ENCODE measurements at places on chromosomes 3 and 15.

DNA sequence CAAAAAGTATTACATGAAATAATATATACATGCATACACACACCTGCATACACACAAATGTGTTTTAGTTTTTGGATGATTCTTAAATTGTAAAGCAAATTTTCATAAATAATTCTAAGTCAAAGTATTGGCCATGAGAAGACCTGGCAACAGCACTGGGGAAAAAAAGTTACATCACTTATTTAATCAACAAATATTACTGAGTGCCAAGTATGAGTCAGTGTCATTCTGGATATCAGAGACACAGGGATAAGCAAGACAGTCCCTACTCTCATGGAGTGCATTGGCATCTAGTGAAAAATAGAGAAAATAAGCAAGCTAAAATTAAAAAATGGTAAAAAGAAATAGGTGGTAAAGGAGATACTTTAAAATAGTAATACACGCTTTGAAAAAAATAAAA lies 29.4 kb upstream of the GUCA1C start:
- no peak for DNase-seq

DNA sequence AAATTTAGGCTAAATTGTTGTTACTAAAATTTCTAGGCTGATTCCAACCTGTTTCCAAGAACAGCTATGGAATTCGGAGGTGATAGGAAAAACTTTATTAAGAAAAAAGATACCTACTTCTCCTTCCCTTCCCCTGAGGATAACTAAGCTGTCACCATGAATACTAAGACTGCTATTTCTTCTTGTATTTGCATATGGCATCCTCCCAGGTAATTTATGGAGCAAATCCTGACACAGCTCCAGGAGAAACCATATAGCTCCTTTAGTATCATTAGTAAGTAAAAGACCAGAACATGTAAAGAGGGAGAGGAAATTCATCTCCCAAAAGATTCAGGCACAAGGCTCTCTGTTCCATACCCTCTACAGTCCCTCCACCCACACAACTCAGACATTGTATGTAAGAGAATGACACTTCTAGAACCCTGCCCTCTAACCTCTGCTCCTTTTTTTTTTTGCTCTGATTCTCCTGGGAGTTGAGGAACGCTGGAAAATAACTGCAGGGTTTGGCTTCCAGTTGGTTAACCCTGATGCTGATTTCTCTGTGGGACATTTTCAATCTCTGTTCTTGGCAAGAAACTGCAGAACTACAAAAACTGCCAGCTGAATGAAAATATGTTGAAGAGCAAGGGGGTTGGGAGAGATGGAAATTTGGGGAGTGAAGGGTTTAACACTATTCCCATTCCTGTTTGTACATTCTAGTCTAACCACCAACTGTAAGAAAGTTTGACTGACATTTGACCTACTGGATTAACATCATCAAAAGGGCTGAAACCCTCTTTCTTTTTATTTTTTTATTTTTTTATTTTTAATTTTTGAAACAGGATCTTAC lies 14.2 kb upstream of the MAGI1 start:
- no peak for DNase-seq

GRCh38 chr3:194269610-194270145 lies 81.5 kb downstream of the CPN2 start:
- DNase-seq: no peak

DNA sequence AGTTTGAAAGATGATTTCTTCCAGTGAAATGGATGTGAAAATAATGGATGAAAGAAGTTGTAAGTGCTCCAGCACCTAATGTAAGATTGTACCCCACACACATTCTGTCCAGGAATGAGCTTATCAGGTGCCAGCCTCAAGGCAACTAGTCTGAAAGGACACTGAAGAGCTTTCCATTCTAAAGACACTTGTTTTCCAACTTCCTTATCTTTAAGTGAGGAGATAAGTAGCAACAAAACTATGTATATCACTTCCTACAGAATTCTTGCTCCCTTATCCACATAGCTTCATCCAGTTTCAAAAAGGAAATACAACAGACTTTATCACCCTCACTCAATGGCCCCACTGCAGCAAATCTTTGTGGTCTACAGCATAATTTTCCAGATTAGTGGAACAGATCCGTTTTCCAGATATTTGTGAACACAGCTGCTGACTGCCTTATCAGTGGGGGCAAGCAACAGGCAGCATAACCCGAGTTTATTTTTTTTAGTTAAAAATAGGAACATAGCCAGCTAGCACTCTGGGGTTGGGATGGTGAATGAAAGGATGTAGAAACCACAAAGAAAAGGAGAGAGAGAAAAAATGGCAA lies 60.6 kb downstream of the CD200R1L start:
- DNase-seq: no peak

DNA sequence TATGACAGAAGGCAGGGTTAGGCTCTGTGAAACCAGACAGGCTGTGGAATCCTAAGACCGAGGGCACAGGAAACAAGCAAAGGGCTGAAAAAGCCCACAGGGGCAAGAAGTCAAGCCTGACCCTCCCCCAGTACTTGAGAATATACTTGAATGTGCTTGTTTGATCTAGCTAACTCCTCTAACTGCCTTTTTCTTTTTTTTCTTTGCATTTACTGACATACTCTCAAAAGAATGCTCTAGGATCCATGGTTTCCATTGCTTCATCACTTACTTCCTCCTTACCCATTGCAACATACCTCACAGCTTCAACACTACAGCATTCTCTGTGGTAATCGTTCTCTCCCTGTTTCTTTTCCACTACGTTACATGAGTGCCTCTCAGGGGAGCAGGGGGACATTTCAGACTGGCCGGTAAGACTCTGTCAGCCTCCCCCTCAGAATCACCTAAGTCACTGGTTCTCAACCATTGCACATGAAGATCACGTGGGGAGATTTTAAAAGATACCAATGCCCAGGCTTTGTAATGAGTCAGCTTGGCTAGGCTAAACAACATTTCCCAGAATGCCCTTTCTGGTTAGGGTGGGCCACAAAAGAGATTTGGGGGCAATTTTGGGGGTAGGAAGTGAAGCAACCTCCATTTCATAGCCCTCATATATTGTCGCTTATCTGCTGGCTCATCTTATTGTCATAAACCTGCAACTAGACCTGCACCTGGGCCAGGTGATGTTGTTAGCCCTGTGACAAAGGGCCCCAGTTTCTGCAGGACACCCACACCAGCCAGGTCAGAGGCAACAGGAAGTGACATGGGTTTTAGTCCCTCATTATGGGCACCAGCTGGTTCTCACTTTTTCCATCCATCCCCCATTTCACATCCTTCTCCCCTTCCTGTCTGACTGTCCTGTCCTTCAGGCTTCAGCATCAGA lies 24.6 kb upstream of the RSL24D1 start:
- DNase-seq: no peak

DNA sequence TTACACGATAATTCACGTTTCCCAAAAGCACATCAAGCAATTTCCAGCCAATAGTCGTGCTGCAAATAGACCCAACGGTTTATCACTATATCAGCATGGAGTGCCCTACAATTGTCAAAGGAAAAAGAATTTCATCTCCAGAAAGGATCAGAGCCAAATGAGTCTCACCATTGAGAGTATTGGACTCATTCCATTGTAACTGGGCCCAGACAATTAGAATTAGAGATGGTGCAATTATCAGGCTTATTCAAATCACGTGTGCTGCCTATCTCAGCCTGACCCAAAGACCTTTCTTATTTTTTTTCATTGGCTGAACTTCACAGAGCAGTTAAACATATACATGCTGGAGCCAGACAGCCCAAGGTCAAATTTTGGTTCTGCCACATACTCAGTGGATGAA lies 87.0 kb upstream of the LRTM1 start:
- DNase-seq: no peak

- DNase-seq: no peak
Measured at GRCh38 chr3:48477959-48478520, 25.9 kb downstream of the SHISA5 start.

- DNase-seq: no peak
Measured at GRCh38 chr15:60695713-60696522, 217.0 kb upstream of the ICE2 start.

DNA sequence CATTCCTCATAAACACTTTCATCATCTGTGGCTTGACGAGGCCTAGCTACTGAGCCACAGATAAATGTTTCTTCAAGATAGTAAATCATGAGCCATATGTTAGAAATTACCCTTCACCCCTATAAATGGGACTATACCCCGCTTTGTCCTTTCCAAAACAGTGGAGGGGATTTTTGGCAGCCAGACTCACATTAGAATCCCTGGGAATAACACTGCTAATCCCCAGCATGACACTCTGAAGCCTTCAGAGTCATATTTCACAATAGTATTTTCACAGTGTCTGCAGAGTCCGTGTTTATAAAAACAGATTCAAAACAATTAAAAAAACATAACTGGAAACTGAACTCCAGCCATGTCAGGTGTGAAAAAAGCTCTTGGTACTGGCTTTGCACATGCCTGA lies 271.6 kb downstream of the ERC2 start:
- no peak for DNase-seq

GRCh38 chr3:77038468-77038929 lies 1.4 kb upstream of the ROBO2 start:
- DNase-seq: no peak

- DNase-seq: no peak
Measured at GRCh38 chr15:52246686-52247431, 48.7 kb downstream of the MYO5C start.

DNA sequence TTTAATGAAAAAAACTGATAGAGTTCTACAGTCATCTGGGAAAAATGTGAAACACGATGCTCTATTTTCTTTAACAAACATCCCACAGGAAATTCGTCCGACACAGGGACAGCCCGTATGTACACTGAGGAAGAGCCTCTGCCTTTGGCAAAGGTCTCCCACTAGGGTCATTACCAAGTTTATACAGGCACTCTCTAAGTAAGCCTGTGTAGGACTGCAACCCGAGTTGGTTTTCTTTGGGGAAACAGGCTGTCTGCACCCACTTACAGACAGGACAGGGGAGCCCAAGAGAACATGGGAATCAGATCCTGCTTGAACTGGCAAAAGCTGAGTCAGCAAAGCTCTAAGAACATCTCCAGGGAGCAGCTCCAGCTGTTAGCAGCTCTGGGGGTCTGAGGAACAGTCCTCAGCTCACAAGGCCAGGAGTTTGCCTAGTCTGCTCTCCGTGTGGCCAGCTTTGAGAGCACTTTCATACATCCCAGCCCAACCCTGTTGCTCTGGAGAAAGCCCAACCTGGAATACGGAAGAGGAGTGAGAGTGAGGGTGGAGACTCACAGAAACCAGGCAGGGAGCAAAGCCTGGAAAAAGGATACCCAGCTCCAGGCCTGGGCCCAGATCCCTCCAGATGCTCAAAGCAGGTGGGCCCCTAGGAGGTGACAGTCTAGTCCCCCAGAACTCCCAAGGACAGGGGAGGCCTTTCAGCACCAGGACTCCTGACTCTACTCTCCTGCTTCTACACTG lies 1.9 kb downstream of the TBC1D2B start:
- DNase-seq: no peak

DNA sequence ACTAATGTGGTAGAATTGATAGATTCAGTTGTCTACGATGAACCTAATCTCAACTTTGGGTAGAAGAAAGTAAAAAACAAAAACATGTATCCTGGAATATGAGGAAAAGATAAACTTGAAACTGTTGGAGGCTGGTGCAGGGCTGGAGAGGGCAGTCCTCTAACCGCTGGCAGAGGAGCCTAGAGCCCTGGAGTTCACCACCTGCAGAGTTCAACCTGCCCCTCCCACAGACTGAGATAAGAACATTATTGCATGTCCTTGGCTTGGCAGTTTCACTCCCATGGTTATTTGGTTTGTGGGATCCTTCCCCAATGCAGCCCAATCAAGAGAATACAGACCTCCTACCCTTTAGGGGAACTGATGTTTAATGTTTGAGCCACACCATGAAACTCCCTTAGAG lies 53.2 kb upstream of the GATM start:
- DNase-seq: no peak

DNA sequence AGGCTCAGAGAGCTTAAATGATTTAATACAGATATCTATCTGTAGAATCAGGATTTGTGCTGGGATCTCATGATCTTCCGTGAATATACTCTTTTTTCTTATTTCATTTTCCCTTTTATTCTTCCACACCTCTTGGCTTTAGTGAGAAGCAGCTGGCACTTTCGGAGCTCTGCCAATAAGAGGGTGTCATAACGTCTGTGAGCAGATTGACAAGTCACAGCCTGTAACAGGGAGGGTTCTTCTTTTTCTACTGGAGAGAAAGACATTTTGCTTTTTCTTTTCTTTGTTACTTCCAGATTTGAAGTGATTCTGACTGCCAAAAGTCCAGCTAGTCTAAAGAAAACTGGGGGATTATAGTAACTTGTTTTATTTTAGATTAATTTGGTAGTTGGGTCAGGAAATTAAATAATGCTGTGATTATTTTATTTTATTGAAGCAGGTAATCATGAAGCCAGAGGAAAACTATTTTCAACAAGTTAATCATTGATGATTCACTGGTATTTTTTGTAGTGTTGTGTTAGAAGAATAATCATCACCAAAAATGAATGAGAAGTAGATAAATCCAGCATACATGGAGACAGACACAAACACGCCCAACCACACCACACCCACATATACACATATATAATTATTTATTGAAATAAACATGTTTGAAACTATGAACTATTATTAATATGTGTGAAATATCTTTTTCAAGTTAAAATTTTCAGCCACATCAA lies 69.8 kb downstream of the TNFAIP8L3 start:
- no peak for DNase-seq

GRCh38 chr15:73650416-73651126 lies 17.4 kb upstream of the NPTN start:
- no peak for DNase-seq

- no peak for DNase-seq
Measured at GRCh38 chr3:144265542-144266100, 294.0 kb downstream of the DIPK2A start.

DNA sequence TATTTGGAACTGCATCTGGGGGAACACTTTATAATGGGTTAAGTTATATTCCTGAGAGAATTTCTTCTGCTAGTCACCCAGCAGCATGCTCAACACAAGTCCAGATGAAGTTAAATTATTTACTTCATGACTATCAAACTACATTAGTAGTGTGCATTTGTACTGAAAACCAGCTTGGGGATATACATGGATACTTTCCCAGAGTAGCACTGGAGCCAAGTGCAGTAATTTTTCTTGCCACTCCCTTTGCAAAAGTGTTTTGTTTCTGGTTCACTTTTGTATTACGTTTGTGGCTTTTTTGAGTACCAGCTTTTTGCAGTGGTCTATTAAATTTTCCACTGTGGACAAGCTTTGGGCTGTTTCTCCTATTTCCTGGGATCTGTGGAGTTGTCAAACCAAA lies 243.0 kb downstream of the AGBL1 start:
- DNase-seq: no peak

GRCh38 chr3:157513585-157513984 lies 10.4 kb upstream of the VEPH1 start:
- DNase-seq: no peak

DNA sequence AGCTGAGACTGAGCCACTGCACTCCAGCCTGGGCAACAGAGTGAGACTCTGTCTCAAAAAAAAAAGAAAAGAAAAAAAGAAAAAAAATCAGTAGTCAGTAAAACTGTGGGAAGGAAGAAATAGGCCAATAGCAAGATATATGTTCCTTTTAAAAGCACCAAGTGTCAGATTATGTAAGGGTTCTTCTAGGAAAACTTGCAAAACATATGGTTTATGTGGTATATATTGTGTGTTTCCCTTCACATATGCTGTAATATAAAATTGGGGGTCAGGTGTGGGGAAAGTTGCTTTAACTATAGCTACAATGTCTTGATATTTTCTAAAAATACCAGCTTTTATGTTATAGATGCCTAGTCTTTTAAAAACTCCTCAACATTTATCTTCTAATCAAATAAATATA lies 64.6 kb downstream of the ESYT3 start:
- no peak for DNase-seq
